ENCODE measurements at places on chromosomes 5 and 9. TPM values are rescaled to one million over a fixed set of nuclear protein-coding genes. Genes with fewer than 3 reads are reported as not detected.

The ABCA1 gene
- 100 TPM for total RNA-seq

The PRSS3 gene
- total RNA-seq = not detected

The NAIP gene
- total RNA-seq = 37.7 TPM

The PRRC1 gene
- 37.8 TPM for total RNA-seq

DNA sequence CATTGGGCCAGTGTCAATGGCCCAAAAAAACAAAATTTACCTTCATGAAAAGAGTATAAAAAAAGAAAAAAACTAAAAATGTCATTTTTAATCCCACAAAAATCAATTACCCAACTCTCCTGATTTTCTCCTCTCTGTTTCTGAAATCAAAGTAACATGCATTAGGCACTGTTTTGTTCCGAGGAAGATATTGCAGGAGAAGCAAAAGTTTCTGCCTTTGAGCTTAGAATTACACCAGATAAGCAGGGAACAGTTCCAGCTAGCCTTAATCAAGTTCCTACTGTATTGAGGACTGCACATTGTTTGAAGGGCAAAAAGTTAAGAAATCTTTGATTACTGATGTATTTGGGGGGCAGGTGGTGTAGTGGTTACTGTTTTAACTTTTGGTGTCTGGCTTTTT, 1.1 kb upstream of the PRKAA1 start:
- H3K4me1 ChIP-seq = no peaks in the 10 kb centered on the region
- no peak for DNase-seq
- peak overlapping the region; percentile 6 for H3K27ac ChIP-seq
- peak overlapping the region; percentile 97 for H3K4me3 ChIP-seq

GRCh38 chr9:90290716-90291485, 351.7 kb downstream of the DIRAS2 start:
- H3K36me3 ChIP-seq = no peaks in the 10 kb centered on the region
- no peak overlapping the region for H3K4me3 ChIP-seq
- H3K27ac ChIP-seq = no peak overlapping the region
- DNase-seq = no peak

GRCh38 chr9:87160148-87161102, 213.1 kb upstream of the GAS1 start:
- H3K36me3 ChIP-seq = no peaks in the 10 kb centered on the region
- no peak for DNase-seq
- H3K27me3 ChIP-seq = no peaks in the 10 kb centered on the region

DNA sequence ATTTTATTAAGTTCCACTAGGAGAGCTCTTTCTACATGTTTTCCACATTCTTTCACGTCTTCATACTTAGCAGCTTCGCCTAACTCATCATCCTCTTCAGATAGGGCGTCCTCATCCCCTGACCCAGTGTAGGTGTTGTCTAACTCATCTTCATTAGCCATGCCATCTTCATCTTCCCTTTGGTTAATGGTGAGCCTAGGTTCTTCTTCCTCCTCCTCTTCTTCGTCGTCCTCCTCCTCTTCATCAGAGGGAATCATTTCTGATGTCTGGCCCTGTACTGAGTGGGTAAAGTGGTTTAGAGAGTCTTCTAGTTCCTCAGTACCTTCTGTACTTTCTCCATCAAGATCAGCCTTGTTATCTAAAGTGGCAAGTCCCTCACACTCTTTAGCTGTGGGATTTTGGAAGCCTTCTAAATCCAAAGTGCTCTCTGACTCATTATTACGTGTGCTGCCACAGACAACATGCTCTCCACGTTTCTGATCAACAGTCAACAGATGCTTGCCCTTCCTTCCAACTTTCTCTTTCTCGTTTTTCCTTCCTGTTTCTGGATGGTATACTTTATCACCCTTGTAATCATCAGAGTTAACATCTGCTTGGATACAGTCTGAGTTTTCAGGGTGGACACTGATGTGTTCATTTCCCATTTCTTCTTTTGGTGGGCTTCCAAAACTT, 31.1 kb downstream of the TUT7 start:
- H3K36me3 ChIP-seq = peaks cover 14% of the 10 kb centered on the region
- no peak for DNase-seq
- no peaks in the 10 kb centered on the region for H3K4me1 ChIP-seq

- no peaks in the 10 kb centered on the region for H3K4me1 ChIP-seq
- H3K4me3 ChIP-seq = no peak overlapping the region
- no peak overlapping the region for H3K27ac ChIP-seq
Observed at GRCh38 chr9:34689116-34689470, 2.0 kb downstream of the CCL19 start.

DNA sequence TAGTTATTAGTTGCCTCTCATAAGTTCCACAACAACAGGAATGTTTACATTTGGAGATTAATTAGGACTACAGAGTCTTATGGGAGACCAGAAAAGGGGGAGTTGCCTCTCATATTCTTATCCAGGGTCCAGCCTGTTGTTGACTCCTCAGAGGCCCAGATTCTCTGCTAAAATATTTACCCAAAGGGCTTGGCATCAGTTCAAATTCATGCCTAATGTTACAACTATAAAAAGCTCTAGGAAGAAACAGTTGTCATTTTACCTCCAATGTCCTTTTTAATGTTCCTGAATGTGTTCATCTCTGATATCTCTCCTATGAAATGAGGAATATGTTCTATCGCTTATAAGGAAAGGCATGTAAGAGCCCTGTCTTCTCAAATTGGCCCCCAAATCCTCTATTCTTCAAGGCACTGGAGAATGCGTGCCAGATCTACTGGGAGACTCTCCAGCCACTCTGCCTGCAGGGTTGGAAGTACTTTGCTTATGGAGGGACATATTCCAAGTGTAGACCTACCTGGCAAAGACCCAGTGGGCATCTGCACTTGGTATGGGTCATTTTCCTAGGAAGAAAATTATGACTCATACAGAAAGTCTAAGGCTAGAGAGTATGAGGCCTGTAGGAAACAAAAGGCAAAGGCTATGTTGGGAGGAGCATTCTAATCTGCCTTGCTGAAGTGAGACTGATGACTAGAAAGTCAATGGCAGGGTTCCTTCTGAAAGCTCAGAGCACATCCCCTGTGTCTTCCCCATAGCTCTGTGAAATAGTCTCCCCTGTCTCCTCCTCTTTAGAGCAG, 192.6 kb downstream of the ESM1 start:
- DNase-seq = peak; percentile 56
- peak overlapping the region; percentile 23 for H3K27ac ChIP-seq

DNA sequence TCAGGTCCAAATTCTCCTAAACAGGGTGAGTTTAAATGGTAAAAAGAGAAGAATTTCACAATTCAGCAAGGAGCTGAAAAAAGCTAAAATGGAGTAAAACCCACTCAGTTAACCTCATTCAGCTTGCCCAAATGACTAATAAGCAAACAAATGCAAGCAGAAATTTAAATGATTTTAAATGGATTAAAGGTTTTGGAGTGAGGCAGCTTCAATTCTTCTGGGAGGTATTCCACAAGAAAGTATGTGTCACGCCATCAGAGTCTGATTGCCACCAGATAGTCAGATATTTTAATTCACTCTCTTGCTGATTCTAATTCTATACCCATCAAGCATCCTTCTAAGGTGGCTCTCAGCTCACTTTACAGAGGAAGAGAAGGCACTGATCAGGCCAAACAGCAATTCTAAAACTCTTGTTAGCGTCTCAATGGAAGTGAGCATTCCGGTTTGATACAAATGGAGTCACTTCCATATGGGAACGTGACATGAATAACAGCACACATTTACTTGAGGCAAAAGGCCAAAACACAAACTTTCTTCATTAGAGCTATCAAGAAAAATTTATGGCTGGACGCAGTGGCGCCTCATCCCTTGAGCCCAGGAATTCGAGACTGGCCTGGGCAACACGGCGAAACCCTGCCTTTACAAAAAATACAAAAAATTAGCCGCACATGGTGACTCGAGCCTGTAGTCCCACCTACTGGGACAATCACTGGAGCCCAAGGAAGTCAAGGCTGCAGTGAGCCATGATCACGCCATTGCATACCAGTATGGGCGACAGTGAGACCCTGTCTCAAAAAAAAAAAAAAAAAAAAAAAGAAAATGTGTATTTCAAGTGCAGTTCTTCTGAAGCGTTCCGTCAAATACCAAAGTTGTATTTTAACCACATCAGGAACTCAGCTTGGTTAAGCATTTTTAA, 2.0 kb downstream of the CLK4 start:
- H3K4me1 ChIP-seq = peaks cover 5% of the 10 kb centered on the region
- no peak overlapping the region for H3K27ac ChIP-seq
- H3K4me3 ChIP-seq = peak overlapping the region; percentile 87
- H3K27me3 ChIP-seq = no peaks in the 10 kb centered on the region

DNA sequence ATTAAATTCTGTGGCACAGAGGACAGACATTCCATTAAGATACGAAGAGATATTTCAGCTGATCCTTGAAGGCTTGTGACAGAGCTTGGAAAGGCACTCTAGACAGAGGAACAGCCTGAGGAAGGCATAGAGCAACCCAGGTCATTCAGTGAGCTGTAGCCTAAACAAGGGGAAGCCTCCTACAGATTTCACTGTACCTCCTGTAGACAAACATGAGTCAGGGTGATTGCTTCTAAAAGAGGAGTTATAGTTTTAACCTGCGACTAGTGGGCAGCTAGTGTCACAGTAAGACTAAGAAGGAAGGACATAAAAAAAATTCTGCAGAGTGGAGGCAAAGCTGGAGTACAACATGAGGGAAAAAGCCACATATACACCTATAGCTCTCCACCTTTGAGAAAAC, 43.5 kb upstream of the ANKDD1B start:
- DNase-seq = no peak
- no peaks in the 10 kb centered on the region for H3K4me1 ChIP-seq
- no peaks in the 10 kb centered on the region for H3K36me3 ChIP-seq
- no peaks in the 10 kb centered on the region for H3K27me3 ChIP-seq
- no peak overlapping the region for H3K4me3 ChIP-seq

DNA sequence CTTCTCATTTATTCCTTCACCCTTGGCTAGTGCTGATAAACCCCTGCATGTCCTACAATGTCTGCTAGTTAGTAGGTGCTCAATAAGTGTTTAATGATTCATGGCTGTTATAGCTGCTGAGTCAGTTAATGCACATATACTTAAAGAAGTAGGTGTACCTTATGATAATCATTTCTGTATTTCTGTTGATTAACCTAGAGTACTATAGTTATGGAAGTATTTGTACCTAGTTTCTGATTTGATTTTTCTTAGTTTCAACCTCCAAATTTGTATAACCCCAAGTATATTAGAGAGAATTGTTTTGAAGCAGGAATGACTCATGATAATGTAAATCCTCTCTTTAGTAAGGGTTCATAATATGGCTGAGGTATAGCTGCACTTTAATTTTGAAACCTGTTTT, 8.9 kb downstream of the SMAD5 start:
- H3K36me3 ChIP-seq = no peaks in the 10 kb centered on the region
- H3K27me3 ChIP-seq = no peaks in the 10 kb centered on the region
- H3K4me1 ChIP-seq = no peaks in the 10 kb centered on the region
- no peak for DNase-seq
- no peak overlapping the region for H3K27ac ChIP-seq

DNA sequence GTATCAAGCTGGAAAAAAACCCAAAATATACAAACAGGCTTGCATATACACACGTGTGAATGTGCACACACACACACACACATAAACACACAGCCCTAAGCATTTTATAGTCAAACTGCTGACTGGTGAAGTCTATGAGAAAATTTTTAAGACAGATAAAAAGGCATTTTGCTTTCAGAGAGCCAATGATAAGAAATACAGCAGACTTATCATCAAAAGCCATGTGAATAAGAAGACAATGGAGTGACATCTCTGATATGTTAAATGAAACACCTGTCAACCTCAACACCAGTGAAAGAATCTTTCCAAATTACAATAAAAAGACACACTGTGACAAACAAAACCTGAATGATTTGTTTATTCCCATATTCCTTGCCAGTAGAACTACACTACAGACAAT, 233.3 kb downstream of the CDH9 start:
- no peak for DNase-seq
- H3K27me3 ChIP-seq = no peaks in the 10 kb centered on the region
- H3K4me3 ChIP-seq = no peak overlapping the region

DNA sequence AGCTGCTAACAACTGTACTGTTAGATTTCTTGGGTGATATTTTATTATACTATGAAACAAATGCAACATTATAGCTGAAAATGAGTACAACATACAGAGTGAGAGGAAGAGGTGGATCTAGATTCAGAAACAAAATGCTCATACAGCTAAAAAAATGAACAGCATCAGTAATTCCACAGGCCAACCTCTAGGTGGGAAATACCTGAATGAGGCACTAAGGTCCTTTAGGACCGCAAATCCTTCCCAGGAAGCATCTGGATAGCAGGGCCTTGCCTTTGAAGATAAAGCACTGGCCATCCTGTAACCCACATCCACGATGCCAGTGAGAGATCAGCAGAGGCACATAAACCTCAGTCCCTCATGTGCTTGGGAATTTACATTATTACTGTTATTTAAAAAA, 310.8 kb downstream of the YTHDC2 start:
- H3K27ac ChIP-seq = no peak overlapping the region
- no peaks in the 10 kb centered on the region for H3K27me3 ChIP-seq
- H3K4me3 ChIP-seq = no peak overlapping the region
- no peaks in the 10 kb centered on the region for H3K36me3 ChIP-seq

- no peak overlapping the region for H3K4me3 ChIP-seq
- no peaks in the 10 kb centered on the region for H3K36me3 ChIP-seq
- no peak overlapping the region for H3K27ac ChIP-seq
- H3K4me1 ChIP-seq = no peaks in the 10 kb centered on the region
- no peaks in the 10 kb centered on the region for H3K27me3 ChIP-seq
Observed at GRCh38 chr5:127305493-127305892, 14.9 kb downstream of the MEGF10 start.
